Stimulated activated CD4-positive, alpha-beta T cell treated with anti-CD3 and anti-CD28 coated beads, Interleukin-4, amount 100 ng/mL, for 1 hour (primary cell): ENCODE measurements at places on chromosomes 13 and 19.

DNA sequence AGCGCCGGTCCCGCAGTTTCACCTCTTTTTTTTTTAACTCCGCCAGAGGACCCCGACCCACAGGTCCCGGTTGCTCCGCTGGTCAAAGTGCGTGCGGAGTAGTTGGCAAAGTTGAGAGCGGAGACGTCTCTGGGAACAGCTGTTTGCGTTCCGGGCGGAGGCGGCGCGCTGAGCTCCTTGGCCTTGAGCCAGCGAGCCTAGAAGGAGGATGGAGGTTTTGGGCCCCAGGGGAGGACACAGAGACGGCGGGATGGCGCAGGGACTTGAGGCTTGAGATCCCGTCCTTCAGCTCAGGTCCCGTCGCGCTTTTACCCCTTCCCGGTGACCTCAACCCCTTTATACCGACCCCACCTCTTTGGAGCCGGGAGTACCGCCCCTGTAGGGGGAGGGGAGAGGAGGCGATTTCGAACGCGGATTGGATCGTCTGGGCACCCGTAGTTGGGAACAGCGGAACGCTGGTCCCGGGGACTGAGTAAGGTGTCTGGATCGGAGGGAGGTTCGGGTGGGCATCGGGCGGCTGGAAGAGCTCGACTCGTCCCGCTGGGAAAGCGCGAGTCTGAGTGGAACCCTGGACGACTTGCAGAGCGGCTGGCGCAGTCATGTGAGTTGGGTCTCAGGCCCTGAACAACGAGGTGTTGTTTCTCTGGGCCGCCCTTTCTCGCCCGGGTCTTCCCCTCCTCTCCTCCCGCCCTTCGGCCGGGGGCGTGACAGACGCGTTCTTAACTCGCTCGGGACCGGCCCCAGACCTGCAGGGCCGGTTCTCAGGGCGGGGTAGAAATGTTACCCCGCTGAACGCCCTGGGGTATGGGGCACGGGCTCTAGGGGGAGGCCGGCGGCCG, at the start of gene WBP4:
TSS of gene WBP4 (plus strand) at position 435 of the 839 bp plus-strand sequence. CDS start at position 600, 165 bp downstream.
- peak; percentile 89 for DNase-seq

GRCh38 chr13:48775804-48776203, 122.1 kb downstream of the CYSLTR2 start:
- DNase-seq: no peak

- peak; percentile 71 for DNase-seq
These were observed 43.1 kb downstream of the CYP4F22 start for GRCh38 chr19:15551293-15552004.

DNA sequence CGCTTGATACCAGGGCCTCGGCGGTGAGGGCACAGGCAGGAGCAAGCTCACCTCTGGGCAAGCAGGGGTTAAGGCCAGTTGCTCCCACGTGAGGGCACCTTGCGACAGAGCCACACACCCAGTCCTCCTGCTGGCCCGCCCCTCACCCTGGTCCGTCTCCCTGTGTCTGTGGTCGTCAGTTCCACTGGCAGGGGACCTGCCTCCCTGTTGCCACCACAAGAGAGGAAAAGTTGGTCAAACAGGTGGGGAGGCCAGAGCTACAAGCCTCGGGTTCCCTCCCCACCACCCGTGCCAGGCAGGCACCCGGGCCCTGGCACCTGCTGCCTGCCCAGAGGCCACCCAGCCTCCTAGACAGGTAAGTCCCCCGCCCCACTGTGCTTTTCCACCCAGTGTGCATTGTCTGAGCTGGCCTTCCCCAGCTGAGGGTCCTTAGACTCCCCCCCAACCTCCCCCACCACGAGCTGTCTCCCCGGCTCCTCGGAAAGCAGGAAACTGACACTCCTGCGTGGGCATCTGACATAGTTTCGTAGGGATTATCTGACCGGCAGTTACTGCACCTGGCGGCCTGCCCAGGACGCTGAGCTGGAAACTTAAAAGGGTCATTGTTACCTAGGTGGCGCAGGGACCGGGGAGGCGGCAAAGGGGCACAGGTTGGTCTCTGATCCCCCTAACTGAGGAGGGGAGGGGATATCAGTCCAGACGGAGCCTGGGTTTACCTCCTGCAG, at the start of gene TJP3:
TSS of gene TJP3 (plus strand) at position 178 of the 725 bp plus-strand sequence. CDS start 20,049 bp downstream, outside the sequence.
- DNase-seq: no peak

- no peak for DNase-seq
These were observed 6.0 kb upstream of the FFAR2 start for GRCh38 chr19:35442091-35442490.

DNA sequence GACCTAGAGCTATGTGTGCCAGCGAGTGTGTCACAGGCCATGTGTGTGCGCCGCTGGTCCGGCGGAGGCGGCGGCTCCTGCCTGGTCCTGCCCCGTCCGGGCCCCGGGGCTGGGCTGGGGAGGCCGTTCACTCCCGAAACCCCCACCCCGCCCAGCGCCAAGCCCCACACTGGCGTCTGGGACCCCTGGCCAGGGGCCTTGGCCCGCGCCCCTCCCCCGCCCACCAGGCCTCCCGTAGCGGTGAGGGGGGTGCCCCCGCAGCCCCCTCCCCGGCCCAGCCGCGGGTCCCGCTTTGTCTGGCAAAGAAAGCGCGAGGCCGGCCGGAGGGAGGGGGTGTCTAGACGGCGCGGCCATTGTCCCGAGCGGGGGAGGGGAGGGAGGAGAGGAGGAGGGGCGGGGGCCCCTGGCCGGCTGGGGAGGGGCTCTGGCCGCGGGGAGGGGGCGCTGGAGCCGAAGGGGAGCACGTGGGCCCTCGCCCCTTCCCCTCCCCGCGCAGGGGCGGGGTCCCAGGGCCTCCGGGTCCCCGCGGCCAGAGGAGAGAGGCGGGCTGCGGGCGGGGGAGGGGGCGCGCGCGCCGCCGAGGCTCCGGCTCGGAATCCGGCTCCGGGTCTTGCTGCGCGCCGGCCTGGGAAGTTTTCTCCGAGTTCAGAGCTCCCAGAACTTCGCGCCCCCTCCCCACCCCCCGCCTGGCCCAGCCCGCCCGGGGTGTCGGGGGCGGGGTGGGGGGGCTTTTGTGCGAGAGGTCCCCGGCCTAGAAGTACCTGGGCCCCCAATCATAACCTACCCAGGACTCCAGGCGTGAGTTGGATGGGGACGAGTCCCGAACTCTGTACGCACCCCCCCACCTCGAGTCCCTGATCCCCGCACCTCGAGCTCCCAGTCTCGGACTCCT, 888 bp downstream of the NOTCH3 start:
- no peak for DNase-seq

- no peak for DNase-seq
These were observed 51.9 kb upstream of the PABPC3 start for GRCh38 chr13:25044071-25044470.

DNA sequence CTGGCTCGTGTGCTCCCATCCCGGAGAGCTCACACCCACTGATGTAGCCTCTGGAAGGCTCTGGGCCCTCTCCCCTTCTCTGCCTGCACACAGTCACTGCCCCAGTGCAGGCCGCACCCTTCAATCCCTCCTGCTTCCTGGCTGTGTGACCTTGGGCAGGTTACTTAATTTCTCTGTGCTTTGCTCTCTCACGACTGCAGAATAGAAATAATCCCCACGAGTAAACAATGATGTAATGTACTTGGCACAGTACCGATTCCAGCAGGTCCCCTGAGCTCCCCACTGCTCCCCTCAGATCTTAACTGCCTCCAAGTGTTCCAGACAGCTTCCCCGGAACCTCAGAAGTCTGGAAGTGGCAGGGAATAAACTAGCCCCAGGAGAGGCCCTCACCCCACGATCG, 16.1 kb downstream of the LIG1 start:
- DNase-seq: no peak

GRCh38 chr13:21897161-21897560, 226.3 kb downstream of the FGF9 start:
- DNase-seq: no peak

- DNase-seq: no peak
These were observed 3.6 kb upstream of the ADAMTSL5 start for GRCh38 chr19:1516395-1516753.

- no peak for DNase-seq
These were observed 71.0 kb downstream of the RASL11A start for GRCh38 chr13:27341616-27342015.

- DNase-seq: no peak
These were observed 358.1 kb downstream of the OXGR1 start for GRCh38 chr13:96636001-96636709.

- no peak for DNase-seq
These were observed 129.2 kb upstream of the PEG3 start for GRCh38 chr19:56969759-56970178.

DNA sequence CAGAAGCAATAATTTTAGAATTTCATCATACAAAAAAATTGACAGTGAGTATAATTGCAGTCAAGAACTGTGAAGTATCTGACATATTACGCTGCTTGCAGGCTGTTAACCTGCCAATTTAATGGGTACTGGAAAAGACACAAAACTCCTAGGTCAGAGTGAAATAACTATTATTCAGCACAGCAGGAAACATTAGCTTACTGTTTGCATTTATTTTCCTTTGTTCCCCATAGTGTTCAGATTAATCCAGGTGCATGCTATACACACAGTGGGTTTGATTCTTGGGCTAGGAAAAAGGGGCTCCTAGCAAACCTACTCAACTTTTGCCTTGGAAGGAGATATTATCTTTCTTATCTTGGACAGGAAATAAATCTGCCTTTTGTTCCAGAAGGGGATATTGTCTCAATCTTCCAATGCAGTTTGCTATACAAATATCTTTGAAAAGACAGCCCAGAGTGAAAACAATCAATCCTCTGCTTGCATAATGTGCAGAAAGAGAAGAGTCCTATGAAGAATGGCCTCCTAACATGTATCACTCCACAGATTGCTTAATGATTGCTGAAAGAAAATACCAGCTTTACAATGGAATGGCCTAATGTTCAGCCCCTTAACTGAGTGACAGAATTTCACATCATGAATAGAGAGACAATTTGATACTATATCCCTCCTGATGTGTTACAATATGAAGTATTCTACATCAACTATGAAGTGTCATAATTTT, 443.4 kb downstream of the TBC1D4 start:
- no peak for DNase-seq

- no peak for DNase-seq
These were observed 28.9 kb downstream of the KCTD15 start for GRCh38 chr19:33825556-33825955.

GRCh38 chr13:42894765-42895243, 97.2 kb downstream of the EPSTI1 start:
- DNase-seq: no peak

DNA sequence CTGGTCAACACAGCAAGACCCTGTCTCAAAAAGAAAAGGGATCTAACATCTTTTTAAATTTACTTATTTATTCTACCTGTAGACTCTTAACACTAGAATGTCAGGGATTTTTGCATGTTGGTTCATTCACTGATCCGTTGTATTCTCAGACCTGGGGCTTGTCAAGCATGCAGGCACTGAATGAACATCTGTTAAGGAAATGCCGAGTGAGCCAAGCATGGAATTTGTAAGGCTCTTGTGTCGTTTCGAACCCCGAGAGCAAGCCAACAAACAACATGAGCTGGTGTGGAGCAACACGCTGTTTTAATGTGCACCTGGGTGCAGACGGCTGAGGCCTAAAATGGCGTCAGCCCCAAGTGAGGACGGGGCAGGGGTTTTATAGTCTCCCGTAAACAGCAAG, 10.0 kb upstream of the OR1M1 start:
- DNase-seq: no peak

GRCh38 chr13:114054830-114055439, 77.5 kb downstream of the RASA3 start:
- no peak for DNase-seq
